Thoracic aorta (tissue), 2 donors: ENCODE measurements at places on chromosomes 1 and 21. TPM values are rescaled to one million over a fixed set of nuclear protein-coding genes. Genes with fewer than 3 reads are reported as not detected.

Gene ADORA1
- not detected for total RNA-seq

Gene FCRL5
- 0.54 TPM for total RNA-seq

Gene TMEM82
- total RNA-seq, result not detected

Gene CFAP45
- total RNA-seq, result 0.95 TPM

Gene TMOD4
- total RNA-seq, result not detected

Gene S100A16
- total RNA-seq, result 81.1 TPM

Gene CNR2
- not detected for total RNA-seq

Gene CHI3L2
- 5.9 TPM for total RNA-seq

Gene GRIK3
- 0.14 TPM for total RNA-seq

Gene CFAP107
- not detected for total RNA-seq

Gene C1orf116
- 0.14 TPM for total RNA-seq

Gene RIPK4
- 6.3 TPM for total RNA-seq

Gene AZIN2
- 5.6 TPM for total RNA-seq

Gene AIRE
- total RNA-seq, result not detected

Gene RCSD1
- 11.1 TPM for total RNA-seq

Gene SLC1A7
- 0.42 TPM for total RNA-seq

Gene SPATA45
- total RNA-seq, result not detected

Gene BEND5
- total RNA-seq, result 9.5 TPM

Gene PCAT6
- not detected for total RNA-seq

Gene METTL25B
- 17.9 TPM for total RNA-seq

Gene S100A7A
- not detected for total RNA-seq

Gene CFAP74
- total RNA-seq, result not detected

Gene FCRL4
- not detected for total RNA-seq
